ENCODE measurements at places on chromosomes 6 and 20.

DNA sequence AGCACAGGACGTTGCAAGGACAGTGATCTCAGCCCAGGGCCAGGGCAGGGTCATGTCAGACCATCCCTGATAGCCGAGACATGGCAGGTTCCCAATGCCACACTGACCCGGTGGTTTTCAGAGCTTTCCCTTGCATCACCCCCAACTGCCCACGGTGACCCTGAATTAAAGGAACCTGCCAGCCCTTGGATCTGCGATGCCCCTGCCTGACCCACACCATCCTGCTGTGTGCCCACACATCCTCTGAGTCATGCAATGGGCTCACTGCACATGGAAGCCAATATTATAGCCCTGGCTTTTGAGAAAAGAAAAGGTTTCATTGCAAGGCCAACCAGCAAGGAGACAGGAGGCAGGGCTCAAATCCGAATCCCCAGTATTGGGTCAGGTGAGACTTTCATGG lies 132.6 kb upstream of the CST7 start:
- no peak for DNase-seq

DNA sequence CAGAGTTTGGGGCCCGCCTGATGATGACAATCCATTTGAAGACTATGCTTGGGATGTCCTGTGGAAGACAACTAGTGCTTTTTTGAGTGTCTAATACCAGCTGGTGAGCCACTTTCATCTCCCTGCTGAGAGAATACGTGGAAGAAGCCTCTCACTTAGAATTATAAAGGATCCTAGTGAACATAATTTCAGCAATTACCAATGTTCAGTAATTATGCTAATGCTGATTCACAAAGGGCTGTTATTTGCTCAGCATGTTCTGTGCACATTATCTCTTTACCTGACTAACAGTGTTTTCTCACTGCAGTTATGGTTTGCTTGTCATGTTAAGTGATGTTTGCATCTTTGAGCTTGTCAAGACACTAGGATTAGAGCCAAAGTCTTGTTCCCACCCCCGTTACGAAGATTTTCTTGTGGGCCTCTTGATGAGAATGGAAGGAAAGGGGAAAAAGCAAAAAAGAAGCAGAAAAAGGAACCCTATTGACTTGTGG lies 282.1 kb upstream of the CHD6 start:
- DNase-seq = no peak

DNA sequence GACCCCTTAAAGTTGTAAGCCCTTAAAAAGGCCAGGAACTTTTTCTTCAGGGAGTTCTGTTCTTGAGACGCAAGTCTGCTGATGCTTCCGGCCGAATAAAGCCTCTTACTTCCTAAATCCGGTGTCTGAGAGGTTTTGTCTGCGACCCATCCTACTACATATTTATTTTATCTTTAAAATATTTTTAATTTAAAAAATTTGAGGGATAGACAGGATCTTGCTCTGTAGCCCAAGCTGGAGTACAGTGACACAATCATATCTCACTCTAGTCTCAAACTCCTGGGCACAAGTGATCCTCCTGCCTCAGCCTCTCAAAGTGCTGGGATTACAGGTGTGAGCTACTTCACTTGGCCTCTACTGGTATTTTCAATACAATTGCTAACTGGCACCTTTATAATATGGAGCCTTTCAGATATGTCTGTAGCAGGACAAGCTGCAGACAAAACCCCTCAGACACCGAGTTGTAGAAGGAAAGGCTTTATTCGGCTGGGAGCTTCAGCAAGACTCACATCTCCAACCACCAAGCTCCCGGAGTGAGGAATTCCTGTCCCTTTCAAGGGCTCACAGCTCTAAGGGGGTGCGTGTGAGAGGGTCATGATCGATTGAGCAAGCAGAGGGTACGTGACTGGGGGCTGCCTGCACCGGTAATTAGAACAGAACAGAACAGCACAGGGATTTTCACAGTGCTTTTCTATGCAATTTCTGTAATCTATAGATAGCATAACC lies 41.0 kb downstream of the GPX5 start:
- DNase-seq = no peak

DNA sequence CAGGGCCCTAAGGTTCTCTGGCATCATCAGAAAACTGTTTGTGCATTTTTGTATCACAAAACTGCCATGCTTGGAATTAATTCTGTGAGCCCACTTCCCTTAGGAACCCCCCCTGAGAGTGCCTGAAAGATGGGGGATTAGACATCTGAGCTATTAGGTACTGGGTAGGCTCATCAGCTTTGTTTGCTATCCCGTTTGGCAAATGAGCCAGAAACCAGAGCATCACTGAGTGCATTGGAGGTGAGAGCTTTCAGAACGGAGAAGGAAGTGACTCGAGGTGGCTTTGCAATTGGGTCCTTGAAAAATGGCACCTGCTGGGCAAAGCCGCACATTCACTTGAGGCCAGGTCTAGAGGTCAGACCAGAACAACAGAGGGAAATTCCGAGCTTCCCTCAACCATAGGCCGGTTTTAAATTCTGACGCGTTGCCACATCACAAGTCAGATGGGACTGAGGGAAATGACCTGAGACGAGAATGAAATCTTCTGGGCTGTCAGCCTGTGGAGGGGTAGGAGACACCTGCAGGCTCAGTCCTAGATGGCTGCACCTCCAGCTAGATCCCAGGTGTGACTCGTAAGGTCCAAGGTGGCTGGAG lies 8.4 kb upstream of the GLP1R start:
- DNase-seq = no peak

DNA sequence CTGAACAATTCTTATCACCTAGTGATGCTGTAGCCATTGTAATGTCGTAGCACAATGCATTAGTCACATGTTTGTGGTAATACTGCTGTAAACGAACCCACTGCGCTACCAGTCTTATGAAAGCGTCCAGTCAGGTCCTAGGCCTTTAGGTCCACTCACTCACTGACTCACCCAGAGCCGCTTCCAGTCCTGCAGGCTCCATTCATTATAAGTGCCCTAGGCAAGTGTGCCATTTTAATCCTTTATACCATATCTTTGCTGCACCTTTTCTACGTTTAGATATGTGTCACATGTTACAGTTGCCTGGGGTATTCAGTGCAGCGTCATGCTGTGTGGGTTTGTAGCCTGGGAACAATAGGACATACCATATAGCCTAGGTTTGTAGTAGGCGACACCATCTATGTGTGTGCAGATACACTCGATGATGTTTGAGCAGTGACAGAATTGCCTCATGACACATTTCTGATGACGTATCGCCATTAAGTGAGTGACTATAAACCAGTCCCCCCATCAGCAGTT lies 15.4 kb downstream of the IGF2R start:
- peak; percentile 48 for DNase-seq

DNA sequence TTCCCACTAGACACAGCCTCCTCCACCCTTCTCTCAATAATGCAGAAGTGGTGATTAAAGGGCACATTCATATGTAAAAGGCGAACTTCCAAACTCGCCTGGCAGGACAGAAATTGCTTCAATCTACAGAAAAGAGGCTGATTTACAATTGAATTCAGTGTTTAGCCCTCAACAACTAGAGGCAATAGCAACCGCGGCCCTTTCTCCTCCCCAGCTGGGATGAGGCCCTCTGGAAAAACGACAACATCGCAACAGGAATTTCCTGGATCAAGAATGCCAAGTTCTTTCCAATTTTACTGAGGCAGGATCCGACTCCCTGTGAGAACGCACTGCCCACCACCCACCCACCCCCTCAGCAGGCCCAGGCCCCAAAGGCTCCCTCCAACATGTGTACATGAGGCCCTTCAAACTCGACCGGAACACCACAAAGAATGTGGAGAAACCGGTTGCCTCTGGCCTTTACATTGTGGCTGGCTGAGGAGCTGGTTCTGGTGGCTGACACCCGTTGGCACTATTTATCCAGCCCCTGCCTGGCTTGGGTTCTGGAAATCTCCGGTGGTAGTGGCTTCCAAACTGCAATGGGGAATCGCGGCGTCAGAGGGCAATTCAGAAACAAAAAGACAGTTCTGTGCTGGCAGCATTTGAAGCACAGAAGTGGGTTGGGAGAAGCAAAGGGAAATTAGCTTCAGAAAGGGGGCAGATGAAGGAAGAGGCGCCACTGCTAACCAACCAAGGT lies 36.8 kb downstream of the ZMYND8 start:
- peak; percentile 86 for DNase-seq

DNA sequence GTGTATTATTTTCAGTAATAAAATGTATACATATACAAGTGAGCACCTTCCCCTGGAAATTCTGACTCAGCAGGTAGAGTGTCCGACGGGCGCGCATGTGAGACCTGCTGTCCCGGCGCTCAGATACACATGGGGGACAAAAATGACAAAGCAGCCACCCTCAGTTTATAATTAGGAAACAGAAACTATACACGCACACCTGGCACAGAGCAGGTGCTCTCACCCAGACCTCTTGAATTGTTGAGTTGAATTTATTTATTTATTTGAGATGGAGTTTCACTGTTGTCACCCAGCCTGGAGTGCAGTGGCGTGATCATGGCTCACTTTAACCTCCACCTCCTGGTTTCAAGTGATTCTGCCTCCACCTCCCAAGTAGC lies 180.4 kb downstream of the ZDHHC14 start:
- DNase-seq = no peak

GRCh38 chr6:87407561-87407900 lies 241 bp upstream of the CFAP206 start:
- no peak for DNase-seq

- DNase-seq = no peak
Observed at GRCh38 chr20:16418616-16419015, 154.6 kb downstream of the KIF16B start.

DNA sequence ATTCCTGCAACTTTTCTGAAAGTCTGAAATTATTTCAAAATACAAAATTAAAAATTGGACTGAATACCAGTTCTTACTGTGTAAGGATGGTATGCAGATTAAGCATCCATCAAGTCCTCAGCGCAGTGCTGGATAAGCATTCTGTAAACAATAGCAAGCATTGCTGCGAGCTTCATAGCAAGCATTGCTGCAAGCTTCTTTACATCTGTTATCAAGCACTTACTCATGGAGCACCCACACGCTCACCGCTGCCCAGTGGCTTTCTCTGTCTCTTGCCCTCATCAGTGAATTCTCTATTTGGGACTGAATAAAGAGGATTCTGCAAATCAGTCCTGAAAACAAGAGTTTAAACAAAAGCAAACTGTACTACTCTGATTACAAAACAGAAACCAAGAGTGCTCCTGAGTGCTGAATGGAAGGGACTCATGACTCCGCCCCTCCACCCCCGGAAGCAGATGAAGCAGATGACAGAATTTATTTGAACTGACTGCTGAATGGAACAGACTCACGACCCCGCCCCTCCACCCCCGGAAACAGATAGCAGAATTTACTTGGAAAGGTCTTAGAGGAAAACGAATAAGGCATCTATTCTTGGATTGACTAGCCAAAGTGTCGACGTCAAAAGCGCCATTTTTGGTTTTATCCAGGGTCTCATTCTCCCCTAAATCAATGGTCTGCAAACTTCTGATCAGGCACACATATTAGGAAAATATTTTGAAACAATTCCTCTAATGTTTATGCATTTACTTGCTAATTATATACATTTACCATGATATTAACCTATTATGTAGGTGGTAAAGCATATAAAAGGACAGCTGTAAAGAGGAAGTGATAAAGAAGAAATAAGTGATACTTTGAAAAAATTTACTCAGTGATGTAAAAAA lies 22.1 kb upstream of the EYA2 start:
- DNase-seq = no peak

- peak; percentile 87 for DNase-seq
Observed at GRCh38 chr20:44728801-44729443, 13.8 kb downstream of the CCN5 start.

- no peak for DNase-seq
Observed at GRCh38 chr6:140985679-140986275, 1146.9 kb upstream of the GJE1 start.

GRCh38 chr6:139407718-139408222 lies 33.3 kb upstream of the CITED2 start:
- DNase-seq = peak; percentile 99

GRCh38 chr20:63490416-63490815 lies 8.5 kb downstream of the EEF1A2 start:
- no peak for DNase-seq

GRCh38 chr20:53149148-53149889 lies 177.2 kb downstream of the TSHZ2 start:
- DNase-seq = peak; percentile 35

DNA sequence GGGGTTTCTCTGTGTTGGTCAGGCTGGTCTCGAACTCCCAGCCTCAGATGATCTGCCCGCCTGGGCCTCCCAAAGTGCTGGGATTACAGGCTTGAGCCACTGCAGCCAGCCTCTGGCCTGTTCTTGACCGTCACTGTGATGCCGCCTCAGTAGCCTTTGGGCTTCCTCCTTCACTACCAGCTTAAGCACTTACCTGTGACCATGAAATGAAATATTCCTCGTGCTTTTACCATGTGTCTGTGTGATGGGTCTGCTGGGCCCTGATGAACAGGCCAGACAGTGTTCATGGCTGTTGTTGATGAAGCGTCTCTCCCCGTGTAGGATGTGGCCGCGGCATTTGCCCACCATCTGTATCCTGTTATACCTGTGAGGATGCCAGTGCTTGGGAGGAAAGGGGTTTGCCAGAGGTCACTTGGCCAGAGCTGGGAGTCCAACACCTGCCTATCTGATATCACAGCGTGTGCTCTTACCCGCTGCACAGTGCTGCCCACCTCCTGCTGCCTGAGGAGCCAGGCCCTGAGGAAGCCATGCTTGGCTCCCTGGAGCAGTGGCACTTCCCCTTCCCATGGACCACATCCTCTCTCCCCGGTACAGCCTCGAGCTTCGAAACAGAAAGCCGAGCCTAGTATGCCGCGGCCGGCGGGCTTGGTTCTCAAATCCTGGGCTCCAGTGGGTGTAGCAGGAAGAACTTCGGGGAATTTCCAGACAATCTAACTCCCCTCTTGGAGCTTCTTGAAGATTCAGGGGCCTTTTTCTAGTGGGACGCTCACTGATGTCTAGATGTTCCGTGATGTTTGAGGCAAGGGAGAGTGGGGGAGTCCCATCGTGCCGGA lies 167.9 kb downstream of the ZDHHC14 start:
- no peak for DNase-seq

DNA sequence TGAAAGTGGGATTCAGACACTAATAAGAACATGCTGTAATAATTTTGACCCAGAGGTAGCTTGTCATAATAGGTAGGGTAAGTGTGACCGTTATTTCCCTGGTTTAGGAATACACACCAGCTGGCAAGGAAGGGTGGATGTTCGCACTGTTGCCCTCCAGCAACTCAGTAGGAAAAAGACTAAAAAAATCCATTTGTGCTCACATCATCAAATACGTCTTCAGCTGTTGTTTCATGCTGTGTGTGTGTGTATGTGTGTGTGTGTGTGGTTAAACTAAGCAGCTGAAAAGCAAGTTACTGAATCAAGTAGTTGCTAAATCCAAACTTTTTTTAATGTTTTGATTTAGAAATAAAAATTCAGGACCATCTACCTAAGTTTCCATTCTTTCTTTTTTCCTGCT lies 218.7 kb downstream of the TRDN start:
- no peak for DNase-seq

GRCh38 chr6:132333639-132334520 lies 67.4 kb downstream of the MOXD1 start:
- DNase-seq = peak; percentile 95

GRCh38 chr20:50652702-50653294 lies 38.5 kb downstream of the RIPOR3 start:
- peak; percentile 44 for DNase-seq

GRCh38 chr20:32329817-32330554 lies 28.1 kb upstream of the ASXL1 start:
- DNase-seq = no peak
